CD4-positive, alpha-beta T cell treated with Interleukin-4 for 1 hour (primary cell): ENCODE measurements at places on chromosomes 3 and 15.

DNA sequence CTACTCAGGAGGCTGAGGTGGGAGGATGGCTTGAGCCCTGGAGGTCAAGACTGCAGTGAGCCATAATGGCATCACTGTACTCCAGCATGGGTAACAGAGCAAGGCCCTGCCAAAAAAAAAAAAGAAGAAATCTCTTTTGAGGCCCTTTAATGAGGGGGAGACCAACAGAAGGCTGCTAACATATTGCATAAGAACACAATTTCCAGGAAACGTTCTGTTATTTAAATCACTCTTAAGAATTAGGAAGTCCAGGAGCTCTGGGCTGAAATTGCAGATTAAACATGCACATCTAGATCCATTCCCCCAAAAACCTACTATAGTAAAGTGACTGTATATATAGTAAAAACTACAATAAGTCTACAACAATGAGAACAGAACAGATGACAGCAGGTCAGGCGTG is 16.1 kb upstream of the BLM start:
- no peak for DNase-seq

- no peak for DNase-seq
Measured at GRCh38 chr15:53448232-53449015, 311.0 kb downstream of the WDR72 start.

DNA sequence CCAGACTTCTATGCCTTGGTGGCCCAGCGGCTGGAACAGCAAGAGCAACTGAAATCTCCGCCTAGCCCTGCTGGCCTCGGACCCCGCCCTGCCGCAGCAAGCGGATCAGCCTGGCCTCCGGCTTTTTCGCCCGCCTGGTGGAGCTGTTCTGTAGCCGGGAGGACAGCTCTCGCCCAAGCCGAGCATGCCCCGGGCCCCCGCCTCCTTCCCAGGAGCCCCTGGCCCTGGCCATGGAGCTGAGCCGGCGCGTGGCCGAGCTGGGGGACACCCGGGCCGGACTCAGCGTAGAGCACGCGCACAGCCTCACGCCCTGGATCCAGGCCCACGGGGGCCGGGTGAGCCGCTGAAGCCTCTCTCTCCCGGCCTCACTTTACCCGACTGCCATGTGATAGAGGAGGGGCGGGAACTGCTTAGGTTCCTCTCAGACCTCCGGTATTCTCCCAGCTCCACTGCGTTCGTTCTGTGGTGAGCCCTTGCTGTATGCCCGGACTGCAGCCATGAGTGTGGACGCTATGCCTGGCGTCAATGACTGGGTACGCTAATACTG is 24.1 kb upstream of the MRPL3 start:
- DNase-seq = no peak

- no peak for DNase-seq
Measured at GRCh38 chr3:43867436-43868072, 176.8 kb downstream of the ABHD5 start.

GRCh38 chr15:51321316-51321715 is 17.1 kb downstream of the CYP19A1 start:
- DNase-seq = no peak
